ENCODE measurements at places on chromosomes 11 and 22.

DNA sequence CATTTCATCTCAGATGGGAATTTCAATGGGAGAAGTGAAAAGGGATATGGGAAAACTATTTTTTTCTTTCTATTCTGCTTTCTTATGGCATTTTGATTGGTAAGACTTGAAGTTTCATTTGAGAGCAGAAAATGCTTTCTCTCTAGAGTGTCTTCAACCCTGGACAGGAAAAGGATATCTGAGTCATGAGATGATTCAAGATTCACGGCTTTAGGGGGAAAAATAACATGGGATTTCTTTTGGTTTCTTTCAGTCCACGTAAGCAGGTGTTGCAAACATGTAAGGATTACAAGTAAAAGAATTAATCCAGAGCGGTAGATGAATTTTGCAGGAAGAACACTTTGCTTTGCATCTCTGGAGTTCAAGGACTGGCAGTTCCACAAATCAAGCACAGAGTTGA lies 1001.0 kb upstream of the TENM4 start:
- no peak for DNase-seq

GRCh38 chr11:65915821-65916251 lies 3.0 kb downstream of the C11orf68 start:
- DNase-seq, result no peak

- no peak for DNase-seq
These were observed 18.0 kb upstream of the DRD2 start for GRCh38 chr11:113493206-113493605.

- no peak for DNase-seq
These were observed 1.3 kb downstream of the PACSIN2 start for GRCh38 chr22:43013355-43014315.

GRCh38 chr11:69828276-69828970 lies 9.2 kb upstream of the FGF3 start:
- DNase-seq, result no peak

- DNase-seq, result no peak
These were observed at the start of gene LUZP2 for GRCh38 chr11:24496736-24497725. Gene LUZP2 (plus strand): TSS chr11:24497053.

DNA sequence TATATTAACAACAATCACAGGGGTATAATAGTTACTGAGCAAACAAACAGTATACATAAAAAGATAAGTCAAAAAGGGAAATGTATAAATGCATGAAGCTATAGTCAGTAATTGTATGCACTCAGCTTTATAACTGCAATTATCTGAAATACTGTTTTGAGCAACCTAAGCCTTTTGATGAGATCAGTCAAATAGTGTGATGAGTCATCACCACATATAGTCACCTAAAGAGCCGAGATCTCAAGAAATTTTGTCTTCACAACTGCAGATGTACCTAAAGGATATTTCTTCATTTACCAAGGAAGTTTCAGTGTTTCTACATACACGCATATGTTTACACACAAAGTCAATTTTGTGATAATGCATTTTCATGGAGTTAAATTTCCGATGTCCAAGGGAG lies 5.4 kb upstream of the OR51A2 start:
- no peak for DNase-seq

DNA sequence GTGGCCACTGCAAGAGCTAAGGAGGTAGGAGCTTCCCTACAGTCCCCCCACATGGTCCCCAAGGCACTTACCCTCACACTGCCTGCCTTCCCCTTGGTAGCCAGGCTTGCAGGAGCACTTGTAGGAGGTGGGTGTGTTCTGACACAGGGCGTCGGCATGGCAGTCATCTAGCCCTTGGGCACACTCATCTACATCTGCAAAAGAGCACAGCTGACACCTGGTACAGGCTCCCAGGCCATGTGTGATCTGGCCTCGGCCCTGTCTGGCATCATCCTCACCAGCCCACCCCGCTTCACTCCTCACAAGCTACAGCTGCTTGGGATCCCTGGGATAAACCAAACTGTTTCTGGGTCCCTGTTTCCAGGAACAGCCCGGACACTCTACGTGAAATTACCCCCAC lies 1.8 kb downstream of the SCUBE2 start:
- no peak for DNase-seq

DNA sequence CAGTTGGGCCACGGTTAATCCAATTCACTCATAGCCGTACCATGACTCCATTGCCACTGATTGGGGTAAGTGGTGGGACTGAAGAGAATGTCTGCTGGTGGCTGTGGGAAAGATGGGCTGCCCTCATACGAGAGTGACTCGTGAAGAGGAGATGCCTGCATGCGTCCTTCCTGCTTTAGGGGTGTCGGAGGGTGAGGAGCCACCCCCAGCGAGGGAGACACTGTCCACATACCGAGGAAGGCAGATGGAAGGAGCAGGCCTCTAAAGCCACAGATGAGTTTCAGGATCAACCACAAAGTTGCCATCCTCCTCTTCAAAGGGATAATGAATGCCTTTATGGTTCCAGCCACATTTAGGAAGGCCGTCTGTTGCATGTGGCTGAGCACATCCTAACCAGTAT lies 83.2 kb downstream of the GRIK4 start:
- no peak for DNase-seq

DNA sequence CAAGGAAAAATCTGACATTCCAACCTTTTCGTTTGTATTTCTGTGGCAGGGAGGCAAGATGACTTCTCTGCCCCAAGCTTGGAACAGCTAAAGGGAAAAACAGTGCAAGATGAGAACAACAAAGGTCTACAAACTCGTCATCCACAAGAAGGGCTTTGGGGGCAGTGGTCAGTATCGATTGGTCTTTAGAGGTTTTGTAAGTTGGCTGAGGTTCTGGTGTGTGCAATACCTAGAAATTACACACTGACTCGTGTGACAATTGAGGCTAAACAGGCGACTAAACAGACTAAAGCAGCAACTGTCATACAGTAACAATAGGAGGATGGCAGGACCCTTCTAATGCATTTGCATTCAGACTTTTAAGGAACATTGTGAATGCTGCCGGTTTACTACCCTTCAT lies 994 bp downstream of the DEPDC5 start:
- DNase-seq, result no peak

DNA sequence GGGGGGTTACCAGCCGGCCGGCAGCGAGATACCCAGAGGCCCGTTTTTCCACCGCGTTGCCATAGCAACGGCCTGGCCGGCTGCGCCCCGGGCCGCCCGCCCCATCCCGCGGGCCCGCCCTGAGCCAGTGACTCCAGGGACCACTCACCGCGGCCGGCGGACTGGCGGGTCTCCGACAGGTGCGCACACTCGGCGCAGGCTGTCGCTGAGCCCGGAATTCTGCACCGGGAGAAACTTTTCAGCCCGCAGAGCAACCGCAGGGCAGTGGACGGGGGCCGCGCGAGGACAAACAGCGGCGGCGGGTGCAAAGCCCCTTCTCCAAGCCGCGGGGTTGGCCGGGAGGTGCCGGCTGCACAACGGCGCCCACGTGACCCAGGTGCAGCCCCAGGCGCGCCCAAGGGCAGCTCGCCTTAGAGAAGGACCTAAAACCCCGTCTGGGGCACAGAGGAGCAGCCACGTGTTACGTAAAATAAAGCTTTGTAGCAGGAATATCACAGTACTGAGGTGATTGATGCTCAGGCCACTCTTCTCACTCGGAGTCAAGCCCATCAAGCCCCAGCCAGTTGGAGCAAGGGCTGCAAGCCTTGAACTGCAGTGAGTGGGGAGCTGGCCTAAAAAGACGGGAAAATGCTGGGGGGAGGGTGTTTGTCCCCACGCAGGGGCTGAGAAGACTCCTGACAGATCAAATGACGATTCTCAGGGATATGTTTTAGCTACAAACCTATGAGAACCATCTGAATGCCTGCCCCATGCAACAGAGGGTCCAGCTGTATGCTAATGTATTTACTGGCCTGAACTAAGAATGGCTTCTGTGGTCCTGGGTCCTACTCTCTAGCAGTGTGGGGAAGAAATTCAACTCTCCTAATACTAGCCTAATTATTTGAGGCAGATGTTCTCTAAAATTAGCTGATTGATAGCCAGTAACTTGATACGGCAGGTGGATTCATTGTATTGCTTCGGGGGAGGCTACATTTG lies at the start of gene STK33:
STK33 (minus strand) TSS at position 294 of the 975 bp plus-strand sequence. CDS start 119,323 bp downstream, outside the sequence.
- DNase-seq, result no peak

GRCh38 chr22:44901301-44901700 lies 108.5 kb downstream of the PHF21B start:
- no peak for DNase-seq

DNA sequence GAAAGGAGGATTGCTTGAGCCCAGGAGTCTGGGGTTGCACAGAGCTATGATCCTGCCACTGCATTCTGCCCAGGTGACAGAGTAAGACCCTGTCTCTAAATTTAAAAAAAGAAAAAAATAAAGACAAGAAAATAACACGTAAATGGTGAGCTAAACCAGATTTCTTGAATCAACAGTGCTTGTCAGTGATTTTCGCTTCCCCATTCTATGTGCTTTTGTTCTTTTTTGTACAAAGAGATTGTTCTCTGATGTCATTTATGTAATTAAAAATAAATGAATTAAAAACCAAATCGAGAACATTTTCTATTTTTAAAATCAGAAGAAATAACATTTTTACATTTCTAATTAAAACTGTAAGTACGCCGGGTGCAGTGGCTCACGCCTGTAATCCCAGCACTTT lies 19.8 kb upstream of the SLC29A2 start:
- no peak for DNase-seq

DNA sequence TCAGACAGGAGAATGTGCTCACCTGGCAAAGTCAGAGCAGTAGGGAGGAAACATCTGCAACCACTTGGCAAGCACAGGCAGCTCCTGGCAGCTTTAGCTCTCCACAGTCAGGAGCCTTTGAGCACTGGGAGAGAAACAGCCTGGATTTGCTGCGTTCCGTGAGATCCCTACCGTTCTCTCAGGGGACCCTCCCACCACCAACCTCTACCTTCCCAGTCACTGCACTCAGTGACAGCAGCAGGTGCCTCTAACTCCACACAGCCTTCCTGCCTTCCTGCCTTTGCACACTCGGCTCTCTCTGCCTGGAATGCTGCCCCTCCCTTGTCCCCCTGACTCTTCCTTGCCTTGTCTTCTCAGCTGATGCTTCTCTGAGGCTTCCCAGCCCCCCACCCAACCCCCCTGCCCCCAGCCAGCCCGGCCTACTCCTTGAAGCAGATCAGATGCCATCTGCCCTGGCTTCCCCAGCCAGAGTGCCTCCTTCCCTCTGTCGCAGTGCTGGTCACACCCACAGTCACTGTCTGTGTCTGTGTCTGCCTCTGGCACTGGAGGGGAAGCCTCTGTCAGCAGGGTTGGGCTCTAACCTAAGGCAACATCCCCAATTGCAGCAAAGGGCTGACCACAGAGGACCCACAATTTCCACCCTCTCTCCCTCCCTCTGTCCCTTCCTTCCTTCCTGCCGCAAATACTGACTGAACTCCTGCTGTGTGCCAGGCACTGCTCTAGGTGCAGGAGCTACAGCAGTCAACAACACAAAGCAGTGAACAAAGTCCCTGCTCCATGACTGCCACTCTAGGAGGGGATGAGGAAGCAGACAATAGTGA lies 14.9 kb upstream of the TSKU start:
- DNase-seq, result no peak

- no peak for DNase-seq
These were observed 10.7 kb downstream of the OLFML1 start for GRCh38 chr11:7495882-7496551.

DNA sequence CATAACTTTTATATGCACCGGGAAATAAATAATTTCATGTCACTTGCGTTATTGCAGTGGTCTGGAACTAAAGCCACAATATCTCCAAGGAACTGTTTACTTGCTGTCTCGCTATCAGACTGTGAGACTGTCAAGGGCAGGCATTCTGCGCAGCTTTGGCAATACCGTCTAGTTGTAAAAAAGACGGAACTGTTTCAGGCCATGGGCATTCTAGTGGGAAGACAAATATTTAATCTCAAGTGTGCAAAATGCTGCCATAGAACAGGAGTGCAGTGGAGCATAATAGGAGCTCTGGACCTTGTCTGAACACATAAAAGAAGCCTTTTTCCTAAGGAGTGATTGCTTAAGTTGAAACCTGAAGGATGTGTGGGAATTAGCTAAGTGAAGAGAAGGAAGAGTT lies 53.8 kb downstream of the PACS1 start:
- DNase-seq, result no peak

DNA sequence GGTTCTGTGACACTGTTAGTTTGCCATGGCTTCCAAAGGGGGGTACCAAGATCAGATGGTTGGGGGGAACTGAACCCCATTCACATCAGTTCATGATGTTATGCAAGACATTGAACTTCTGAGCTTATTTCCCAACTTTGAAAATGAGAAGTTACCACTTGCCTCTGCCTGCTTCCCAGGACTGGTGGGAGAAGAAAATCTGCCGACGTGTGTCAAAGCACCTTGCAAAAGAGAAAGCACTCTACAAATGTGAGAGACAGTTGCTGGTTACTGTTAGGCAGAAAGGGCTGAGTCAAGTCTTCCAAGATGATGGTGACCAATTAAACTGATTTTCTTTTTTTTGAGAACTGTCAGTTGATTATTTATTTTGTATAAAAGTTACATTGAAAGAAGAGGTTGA lies 45.6 kb downstream of the SMCO4 start:
- DNase-seq, result no peak

- DNase-seq, result no peak
These were observed 219.1 kb downstream of the TMEM135 start for GRCh38 chr11:87256694-87257340.

- no peak for DNase-seq
These were observed 5.7 kb downstream of the NF2 start for GRCh38 chr22:29609139-29609538.

DNA sequence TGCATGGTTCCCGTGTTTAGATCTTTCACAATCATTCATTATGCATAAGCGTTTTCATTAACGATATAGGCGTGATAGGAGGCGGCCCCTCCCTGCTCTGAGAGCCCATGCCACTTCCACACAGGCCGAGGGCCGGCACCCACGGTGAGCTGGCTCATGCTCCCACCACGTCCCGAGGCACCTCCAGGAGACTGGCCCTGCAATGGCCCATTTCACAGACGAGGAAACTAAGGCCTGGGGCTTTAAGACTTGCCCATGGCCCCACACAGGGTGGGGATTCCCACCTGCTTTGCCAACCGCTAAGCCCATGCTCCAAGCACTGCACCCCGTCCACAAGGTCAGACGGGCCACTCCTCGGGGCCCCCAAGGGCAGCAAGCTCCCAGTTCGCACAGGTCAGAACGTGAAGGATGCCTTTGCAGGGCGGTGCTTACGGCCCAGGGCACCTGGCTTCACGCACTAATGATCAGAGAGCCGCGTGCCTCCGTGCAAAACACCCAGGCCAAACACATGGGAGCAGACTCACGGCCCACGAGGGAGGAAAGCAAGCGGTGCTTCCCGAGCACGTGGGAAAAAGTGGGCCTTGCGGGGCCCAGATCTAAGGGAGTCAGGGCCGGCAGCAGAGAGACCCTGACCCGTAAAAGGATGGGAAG lies 8.3 kb downstream of the OSBPL5 start:
- no peak for DNase-seq

GRCh38 chr11:1303126-1303821 lies 6.2 kb downstream of the TOLLIP start:
- DNase-seq, result no peak

GRCh38 chr11:70415642-70416395 lies 17.5 kb downstream of the CTTN start:
- DNase-seq, result no peak

GRCh38 chr11:811446-812245 lies 1.9 kb downstream of the RPLP2 start:
- no peak for DNase-seq

GRCh38 chr11:3949125-3949524 lies 93.7 kb downstream of the STIM1 start:
- DNase-seq, result no peak

- no peak for DNase-seq
These were observed 60.6 kb downstream of the SGSM3 start for GRCh38 chr22:40430991-40431390.
